ENCODE measurements at places on chromosomes 12 and 14.
A peak's percentile ranks its signal among the peaks of the same experiment; 100 is the strongest.

GRCh38 chr12:116406529-116406928 is 129.0 kb upstream of the MED13L start:
- DNase-seq = no peak

DNA sequence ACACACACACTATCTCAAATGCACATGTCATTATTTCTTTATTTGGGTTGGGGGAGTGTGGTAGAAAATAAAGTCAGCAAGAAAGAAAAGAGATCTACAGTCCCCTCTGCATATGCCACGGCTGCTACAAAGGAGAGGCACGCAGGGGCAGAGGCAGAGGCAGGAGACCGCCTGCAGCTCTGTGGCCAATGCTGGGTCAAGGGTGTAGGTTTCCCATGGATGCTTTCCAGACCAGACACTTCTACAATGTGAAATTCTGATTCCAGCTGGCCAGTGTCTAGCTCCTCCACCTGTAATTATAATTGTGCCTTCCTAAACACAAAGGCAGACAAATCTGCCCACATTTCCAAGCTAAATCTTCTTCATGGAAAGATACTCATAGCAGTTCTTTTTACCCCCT is 19.2 kb downstream of the VPS37B start:
- no peak for DNase-seq

GRCh38 chr14:81582420-81582819 is 48.8 kb upstream of the SEL1L start:
- DNase-seq = no peak

- DNase-seq = no peak
Measured at GRCh38 chr12:28611449-28611848, 421.2 kb downstream of the CCDC91 start.

DNA sequence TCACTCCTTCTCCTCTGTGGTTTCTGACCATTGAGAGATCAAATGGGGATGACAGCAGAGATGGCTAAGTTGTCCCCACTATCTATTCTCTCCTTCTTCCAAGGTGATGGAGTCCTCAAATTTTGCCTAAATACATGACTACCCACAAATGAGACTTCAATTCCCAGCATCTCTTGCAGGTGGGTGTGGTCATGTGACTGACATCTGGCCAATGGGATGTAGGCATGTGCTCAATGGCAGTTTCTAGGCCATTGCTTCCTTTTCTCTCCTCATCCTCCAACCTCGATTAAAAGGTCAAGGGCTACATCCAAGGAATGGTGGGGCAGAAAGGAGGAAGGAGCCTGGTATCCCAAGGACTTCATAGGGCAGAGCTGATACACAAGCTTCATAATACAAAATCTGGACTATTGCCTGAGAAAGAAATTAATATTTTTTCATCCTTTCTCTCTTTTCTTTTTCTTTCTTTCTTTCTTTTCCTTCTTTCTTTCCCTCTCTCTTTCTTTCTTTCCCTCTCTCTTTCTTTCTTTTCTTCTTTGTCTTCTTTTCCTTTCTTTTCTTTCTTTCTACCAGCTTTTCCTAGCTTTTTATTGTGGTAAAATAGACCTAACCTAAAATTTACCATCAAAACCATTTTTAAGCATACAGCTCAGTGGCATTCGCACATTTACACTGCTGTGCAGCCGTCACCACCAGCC is 100.9 kb upstream of the PRB2 start:
- no peak for DNase-seq

DNA sequence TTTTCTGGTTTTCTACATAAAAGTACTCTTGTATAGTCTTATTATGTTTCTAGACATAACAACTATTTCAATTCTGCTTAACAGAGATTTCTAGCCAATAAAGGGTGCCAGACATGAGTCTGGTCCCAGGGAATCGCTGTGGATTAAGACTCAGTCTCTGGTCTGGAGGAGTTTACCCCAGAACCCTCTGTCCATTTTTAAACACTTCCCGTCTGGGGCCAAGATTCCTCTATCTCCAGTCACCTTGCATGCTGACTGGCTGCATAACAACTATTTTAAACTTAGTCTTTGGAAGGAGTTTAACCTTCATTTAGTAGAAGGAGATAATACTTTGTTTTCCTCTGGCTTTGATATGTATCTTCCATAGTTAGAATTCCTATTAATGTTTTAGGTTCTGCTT is 163.1 kb upstream of the IFNG-AS1 start:
- DNase-seq = no peak

- peak; percentile 4 for DNase-seq
Measured at GRCh38 chr12:62522984-62523383, 56.4 kb downstream of the MON2 start.

DNA sequence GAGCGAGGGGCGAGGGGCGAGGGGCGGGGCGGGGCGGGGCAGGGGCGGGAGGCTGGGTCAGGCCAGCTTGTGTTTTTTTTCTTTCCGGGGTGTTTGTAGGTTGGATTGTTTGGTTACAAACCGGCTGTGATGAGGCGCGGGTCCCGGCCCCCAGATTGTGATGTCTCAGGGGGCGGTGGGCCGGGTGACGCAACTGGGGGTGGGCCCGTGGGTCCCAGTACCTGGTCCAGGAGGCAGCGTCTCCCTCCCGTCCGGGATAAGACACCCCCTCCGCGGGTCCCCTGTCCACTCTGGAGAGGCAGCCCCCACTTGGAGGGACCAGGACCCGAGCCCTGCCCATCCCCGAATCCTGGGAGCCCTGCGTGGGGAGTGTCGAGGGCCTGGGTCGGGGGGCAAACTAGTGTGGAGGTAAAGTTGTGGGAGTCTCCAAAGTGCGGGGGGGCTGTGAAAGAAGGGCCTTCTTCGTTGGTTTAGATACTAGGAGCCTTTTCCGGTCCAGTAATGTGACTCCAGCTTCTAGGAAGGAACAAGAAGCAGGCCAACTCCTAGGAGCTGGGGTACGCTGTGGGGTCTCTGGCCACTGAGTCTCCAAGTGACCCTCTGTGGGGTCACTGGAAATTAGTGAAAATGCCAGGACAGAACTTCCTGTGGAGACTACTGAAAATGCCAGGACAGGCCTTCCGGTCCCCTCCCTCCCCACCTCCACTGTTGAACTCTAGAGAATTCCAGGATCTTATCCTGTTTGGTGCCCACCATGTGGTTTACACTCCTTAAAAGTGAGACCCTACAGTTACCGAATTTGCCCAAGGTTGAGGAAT is 579 bp upstream of the CLMN start:
- no peak for DNase-seq

- DNase-seq = no peak
Measured at GRCh38 chr12:13074396-13075117, 28.9 kb downstream of the GSG1 start.

- peak; percentile 45 for DNase-seq
Measured at GRCh38 chr14:37622231-37622923, 26.9 kb downstream of the TTC6 start.

- no peak for DNase-seq
Measured at GRCh38 chr14:39581474-39581873, 149.2 kb upstream of the FBXO33 start.

GRCh38 chr12:86826051-86826450 is 569.9 kb upstream of the MGAT4C start:
- DNase-seq = no peak

- no peak for DNase-seq
Measured at GRCh38 chr12:132446633-132447326, 43.2 kb upstream of the FBRSL1 start.

DNA sequence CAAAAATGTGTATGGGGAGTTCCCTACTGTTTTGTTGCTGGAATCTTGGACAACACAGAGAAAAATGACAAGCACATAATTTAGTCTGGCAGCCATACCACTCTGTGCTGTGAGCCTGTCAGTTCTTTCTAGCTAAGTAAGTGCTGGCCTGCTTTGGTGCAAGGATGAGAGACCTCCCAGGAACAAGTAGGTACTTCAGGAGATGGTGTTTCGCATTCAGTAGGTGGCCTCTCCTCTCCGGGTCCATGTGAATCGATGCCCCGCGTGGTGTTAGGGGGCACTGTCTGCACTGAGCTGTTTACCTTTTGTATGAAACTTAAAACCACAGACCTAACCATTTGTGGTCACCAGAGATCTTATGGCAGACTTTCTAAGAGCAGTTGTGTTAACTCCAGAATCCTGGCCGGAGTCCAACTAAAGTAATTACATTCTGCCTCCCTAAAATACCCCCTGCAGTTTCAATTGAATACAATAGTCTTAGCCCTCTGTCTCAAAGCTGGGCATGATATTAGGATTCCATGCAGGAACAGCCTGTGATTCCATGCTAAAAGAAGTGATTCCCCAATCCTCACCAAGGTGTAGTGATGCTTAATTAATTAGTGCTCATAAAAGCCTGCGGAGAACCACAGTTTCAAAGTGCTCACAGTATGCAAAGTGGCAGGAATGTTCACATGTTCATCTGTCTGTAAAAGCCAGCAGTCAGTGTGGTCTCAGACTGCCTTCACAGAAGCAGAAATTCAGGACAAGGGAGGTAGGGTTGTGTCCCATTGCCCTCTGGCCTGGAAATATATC is 64.2 kb downstream of the LLPH start:
- DNase-seq = no peak

- DNase-seq = no peak
Measured at GRCh38 chr12:130628304-130628703, 87.8 kb downstream of the RIMBP2 start.

GRCh38 chr12:85466890-85467289 is 186.9 kb downstream of the ALX1 start:
- DNase-seq = no peak

GRCh38 chr12:132196038-132196872 is 52.0 kb downstream of the NOC4L start:
- no peak for DNase-seq

DNA sequence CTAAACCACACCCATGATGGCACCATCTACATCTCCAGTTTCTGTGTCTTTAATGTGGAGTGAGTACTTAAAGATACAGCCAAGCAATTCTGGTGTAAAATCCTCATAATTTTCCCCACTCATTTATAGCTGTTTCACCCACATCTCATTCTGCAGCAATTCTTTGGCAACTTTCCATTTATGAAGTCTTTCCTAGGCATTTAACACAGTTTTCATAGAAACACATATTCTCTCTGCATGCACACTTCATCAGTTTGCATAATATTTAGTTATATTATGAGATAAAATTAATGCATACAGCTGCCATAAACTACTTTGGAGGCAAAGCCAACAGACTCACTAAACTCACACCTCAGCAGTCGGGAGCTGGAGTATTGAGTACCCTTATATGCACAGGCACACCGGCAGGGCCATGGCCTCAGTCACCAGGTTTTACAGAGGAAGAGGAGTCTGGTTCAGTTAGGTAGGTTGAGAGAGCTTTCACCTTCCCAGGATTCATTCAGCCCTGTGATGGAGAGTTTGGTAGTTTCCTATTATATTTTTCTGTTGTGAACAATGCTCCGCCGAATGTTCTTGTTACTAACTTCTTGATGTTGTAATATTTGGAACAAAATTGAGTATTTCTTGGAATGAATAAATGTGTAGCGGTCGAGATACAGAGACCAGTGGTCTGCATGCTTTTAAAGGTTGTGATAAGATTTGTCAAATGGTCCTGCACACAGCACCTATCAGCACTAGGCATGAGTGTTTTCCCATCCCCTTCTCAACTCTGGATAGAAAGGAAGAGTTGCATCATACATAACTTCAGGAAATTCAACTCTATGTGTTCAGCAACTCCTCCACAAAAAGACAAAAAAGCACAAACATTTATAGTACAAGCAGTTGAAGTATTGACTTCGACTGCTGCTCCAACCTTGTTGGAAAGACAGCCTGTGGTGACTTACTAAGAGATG is 123.5 kb downstream of the TTC8 start:
- no peak for DNase-seq

GRCh38 chr14:50008974-50009373 is 107.4 kb downstream of the VCPKMT start:
- no peak for DNase-seq

DNA sequence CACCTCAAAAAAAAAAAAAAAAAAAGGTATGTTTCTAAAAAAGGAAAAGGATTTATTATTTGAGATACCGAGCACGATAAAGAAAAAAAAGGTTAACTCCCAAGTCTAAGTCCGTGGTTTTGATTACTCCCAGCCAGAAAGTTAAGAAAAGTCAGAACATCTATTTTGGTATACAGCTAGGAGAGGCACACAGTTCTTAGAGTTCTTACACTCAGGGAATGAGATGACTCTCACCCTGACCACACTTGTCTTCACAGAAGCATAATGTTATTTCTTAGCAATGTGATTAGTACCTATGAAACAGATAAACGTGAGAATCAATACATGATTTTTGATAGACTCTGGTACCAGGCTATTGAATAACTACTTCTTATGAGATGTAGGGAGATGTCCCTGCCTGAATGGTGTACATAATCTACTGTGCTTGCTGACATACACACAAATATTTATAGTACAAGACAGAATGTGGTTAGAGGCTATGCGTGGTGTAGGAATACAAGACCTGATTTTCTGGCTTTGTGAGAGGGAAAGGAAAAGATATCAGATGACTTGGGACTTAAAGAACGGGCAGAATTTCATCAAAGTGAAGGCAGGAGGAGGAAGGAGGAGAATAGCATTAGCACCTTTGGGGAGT is 31.6 kb downstream of the LIMA1 start:
- no peak for DNase-seq

- no peak for DNase-seq
Measured at GRCh38 chr14:40685764-40686163, 920.9 kb upstream of the LRFN5 start.

- DNase-seq = no peak
Measured at GRCh38 chr14:65012353-65012752, 25.7 kb downstream of the FNTB start.

- no peak for DNase-seq
Measured at GRCh38 chr12:68867606-68868005, 59.6 kb downstream of the MDM2 start.

- no peak for DNase-seq
Measured at GRCh38 chr12:57738661-57739237, at the start of gene AGAP2. Gene AGAP2 (minus strand): TSS chr12:57738742. CDS start chr12:57738246, 496 bp downstream.
